ENCODE measurements at places on chromosomes 3 and 15. TPM values are rescaled to one million over a fixed set of nuclear protein-coding genes. Genes with fewer than 3 reads are reported as not detected.

GRCh38 chr15:52862677-52863076, 72.5 kb upstream of the ONECUT1 start:
- no peak for DNase-seq

The PLA2G4D gene
- 0.03 TPM for total RNA-seq

GRCh38 chr15:31216215-31216911, 110.3 kb upstream of the KLF13 start:
- peak; percentile 47 for DNase-seq

The ABHD10 gene
- 27.9 TPM for total RNA-seq

- DNase-seq: no peak
Observed at GRCh38 chr3:120147072-120147871, 53.0 kb upstream of the GSK3B start.
